AG10803 (cell line): ENCODE measurements at places on chromosomes 2 and 18.
A peak's percentile ranks its signal among the peaks of the same experiment; 100 is the strongest.

GRCh38 chr2:168584911-168585310 is 128.8 kb downstream of the CERS6 start:
- DNase-seq, result no peak

GRCh38 chr18:11665587-11665986 is 23.5 kb upstream of the GNAL start:
- no peak for DNase-seq

DNA sequence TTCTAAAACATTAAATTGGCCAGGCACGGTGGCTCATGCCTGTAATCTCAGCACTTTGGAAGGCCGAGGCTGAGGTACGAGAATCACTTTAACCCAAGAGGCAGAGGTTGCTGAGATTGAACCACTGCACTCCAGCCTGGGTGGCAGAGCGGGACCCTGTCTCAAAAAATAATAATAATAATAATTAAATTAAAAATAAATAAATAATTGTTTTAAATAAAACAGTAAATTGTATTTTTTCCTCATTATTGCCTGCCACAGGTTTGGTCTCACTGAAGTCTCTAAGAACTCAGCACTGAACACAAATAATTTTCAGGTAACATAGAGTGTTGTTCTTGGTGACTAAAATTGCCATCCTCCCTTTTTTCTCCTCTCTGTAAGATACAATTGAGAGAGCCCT is 19.8 kb downstream of the COL5A2 start:
- DNase-seq, result no peak

DNA sequence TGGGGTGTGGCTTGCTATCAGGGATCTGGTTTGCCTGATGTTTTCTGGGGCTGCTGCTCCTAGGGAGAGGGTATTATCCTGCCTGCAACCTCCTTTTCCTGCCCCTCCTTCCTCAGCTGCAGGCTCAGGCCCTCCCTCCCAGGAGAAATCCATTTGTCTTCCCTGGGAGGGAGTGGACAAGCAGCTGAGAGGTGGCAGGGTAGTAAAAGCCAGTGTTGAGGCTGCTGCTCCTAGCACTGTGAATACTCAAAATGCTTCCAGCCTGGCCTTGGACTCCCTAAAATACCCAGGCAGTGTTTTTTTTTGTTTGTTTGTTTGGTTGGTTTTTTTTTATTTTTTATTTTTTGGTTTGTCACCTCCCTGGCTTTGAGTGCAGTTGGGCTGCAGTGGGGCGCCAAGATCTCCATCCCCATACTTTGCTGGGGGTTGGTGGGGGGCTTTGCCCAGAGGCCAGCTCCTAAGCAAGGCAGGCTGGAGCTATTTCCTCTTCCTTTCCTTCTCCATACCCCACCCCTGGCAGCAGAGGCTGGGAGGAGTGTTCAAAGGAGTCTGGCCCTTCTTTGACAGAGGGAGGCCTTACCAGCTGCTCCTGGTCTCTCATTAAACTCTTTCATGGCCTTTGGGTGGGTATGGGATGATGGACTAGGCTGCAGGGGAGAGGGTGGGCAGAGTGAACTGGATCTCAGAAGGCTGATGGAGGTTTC is 13.6 kb downstream of the HOXD3 start:
- no peak for DNase-seq

- DNase-seq, result no peak
Observed at GRCh38 chr2:61205132-61205531, 43.1 kb downstream of the C2orf74 start.

DNA sequence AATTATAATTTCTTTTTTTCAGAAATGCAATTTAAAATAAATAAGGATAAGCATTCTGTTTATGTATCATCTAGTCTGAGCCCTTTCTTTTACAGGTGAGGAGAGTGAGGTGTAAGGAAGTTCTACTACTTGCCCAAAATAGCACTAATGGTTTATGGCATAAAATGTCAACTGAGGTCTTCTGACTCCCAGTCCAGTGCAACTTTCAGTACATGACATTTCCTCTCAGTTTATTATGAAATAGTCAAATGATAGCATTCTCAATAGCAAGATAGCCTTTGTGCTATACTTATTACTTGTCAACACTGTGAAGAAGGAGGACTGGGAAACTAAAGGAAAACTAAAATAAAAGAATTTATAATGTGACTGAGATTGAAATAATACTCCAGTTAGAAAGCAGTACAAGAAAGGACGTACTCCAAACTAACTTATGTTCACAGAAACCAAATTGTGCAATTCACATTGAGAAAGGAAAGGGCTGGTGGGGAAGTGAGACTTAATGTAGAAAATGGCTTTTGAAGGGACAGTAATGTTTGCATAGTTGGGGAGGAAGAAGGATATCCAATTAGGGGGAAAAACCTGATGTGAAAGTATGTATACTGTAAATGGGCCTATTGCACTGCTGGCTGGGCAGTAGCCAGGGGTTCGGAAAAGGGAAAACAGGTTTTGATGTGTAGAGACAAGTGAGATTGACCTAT is 166.7 kb upstream of the ZEB2 start:
- DNase-seq, result no peak

- DNase-seq, result peak; percentile 35
Observed at GRCh38 chr18:12768625-12769024, 65.8 kb downstream of the PSMG2 start.

DNA sequence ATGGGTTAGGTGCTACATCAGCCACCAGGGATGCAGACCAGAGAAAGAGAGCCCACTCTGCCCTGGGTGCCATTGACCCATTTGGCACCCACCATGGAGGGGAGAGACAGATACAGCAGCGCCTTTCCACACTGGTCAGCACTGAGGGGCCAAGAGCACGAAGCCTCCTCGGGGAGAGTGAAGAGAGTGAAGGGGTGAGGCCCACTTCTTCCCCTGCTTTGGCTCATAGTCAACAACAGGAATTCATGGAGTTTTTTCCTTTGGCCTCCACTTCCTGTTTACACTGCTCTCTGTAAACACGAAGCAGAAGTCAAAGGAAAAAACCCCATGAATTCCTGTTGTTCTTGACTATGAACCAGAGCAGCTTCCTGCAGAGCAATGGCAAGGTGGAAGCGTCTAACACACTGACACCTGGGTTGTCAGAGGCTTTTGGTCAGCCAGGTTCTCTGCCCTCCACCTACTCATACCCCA is 80.0 kb downstream of the CCDC93 start:
- DNase-seq, result no peak

GRCh38 chr2:152072011-152072410 is 26.8 kb downstream of the CACNB4 start:
- DNase-seq, result no peak

DNA sequence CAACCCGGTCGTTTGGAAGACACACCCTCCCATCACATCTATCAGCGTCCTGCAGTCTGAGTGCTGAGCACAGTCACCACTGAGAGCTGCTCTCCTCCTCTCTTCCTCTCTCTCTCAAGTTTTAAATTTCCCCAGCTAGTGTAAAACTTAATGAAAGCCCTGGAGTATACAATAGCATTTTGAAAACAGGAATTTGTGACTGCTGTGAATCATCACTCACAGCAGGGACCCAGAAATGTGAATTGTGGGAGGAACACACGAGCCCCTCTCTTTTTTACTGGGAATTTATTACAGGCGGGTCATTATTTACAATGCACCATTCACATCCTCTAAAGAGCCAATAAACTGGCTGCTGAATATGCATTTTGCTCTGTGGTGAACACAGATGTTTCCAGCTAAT is 185.0 kb upstream of the SMIM21 start:
- DNase-seq, result no peak

- no peak for DNase-seq
Observed at GRCh38 chr2:159396799-159397198, 110.3 kb upstream of the WDSUB1 start.

DNA sequence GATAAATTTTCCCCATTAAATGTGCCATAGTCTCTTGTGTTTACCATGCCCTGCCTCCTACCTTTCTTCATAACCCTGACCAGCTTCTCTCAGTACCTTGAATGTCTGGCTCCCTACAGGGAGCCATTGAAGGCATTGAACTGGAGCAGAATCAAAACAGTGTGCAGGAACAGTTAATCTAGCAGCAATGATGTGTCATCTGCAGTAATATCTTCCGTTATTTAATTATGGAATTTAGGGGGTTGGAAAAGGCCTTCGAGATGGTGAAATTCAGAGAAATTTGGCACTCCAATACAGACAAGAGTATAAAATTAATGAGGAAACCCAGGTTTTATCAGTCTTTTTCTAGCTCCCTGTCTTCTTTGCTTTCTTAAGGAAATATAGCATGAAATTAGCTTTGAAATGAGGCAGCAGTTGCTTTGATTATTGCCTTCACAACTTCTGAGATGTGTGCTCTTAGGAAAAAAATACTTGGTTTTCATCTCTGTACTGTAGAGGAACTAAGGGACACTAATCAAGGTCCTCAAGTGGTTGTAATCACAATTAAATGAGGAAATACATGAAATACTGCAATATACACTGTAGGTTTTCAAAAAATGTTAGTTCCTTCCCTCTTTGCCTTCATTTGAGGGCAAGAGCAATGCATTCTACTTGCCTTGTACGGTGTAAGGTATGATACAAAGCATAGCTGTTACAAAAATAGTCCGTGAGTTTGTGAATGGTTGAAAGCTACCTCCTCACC is 369.1 kb downstream of the SETBP1 start:
- DNase-seq, result peak; percentile 49

GRCh38 chr2:131584380-131584779 is 56.7 kb downstream of the CCDC74A start:
- no peak for DNase-seq

GRCh38 chr2:100742277-100743254 is 77.4 kb upstream of the NPAS2 start:
- DNase-seq, result peak; percentile 100

DNA sequence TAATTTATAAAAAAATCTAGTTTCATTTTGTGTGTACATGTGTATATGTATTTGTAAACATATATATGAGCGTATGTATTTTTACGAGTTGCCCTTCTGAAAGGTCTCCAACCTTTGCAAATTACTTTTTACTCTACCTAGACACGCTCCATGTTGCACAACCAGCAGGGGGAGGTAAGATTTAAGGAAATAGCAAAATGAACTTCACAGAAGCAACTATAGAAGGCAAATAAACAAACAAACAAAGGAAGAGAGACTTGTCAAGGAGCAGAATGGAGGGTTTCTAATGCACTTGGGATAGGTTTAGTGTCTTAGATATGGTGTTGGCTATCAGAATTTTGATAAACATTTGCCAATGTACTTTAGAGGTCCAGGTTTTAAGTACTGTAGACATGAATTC is 820.5 kb upstream of the POU3F3 start:
- no peak for DNase-seq

DNA sequence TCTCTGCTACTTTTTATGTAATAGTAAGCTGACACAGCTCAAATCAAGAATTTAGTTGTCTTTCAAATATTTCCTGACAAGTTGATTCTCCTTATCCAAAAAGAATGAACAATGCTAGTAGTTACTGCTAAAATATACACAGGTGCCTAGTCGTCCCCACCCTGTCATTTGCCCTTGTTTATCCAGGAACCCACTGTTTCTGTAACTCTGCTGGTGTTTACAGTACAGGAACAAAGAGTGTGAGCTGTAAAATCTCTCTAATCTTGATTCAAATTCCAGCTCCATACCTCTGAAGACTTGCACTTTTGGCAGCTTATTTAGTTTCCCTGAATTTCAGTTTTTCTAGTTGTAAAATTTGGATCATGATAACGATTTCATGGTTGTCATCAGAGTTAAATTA is 21.1 kb upstream of the SCYGR2 start:
- DNase-seq, result no peak

GRCh38 chr2:134778372-134778771 is 59.6 kb upstream of the TMEM163 start:
- DNase-seq, result no peak

DNA sequence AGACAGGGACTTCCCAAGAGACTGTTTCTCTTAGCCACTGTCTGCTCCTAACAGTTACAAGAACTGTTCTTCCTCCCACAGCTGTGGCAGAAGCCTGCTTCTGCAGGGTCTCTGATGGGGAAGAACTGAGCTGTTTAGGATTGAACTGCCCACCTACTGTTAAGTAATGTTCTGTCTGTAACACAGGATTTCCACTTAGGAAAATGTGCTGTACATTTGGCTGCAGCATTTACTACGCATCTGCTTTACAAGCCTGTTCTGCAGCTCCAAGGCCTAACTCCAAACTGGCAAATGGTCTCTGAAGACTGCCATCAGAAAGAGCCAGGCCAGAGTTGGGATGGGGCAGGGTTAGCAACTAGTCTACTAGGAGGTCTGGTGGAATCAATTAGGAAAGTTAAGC is 87.8 kb upstream of the UPP2 start:
- no peak for DNase-seq

GRCh38 chr18:50662177-50662576 is 102.3 kb downstream of the MAPK4 start:
- no peak for DNase-seq
